ENCODE measurements at places on chromosomes 5 and 9. TPM values are rescaled to one million over a fixed set of nuclear protein-coding genes. Genes with fewer than 3 reads are reported as not detected.
A peak's percentile ranks its signal among the peaks of the same experiment; 100 is the strongest.

Gene NCS1
- total RNA-seq, result 139 TPM

GRCh38 chr9:69115621-69116020, 58.5 kb upstream of the TJP2 start:
- no peak for DNase-seq

DNA sequence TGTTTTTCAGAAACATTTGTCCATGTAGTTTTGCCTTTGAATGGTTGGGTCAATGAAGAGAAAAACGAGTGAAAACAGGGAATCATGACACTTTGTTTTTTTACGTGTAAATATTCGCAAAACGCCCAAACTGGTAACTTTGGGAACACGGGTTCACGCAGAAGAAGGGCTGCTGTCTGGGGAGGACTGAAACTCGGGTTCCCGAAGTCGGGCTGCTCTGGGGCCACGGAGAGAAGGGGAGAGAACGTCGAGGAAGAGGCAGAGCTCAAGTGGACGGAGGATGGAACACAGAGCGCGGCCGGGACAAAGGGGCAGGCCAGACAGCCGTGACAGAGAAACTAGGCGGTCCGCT, 478 bp upstream of the SETD9 start:
- DNase-seq, result no peak

GRCh38 chr5:37668524-37669047, 171.3 kb downstream of the GDNF start:
- DNase-seq, result no peak

DNA sequence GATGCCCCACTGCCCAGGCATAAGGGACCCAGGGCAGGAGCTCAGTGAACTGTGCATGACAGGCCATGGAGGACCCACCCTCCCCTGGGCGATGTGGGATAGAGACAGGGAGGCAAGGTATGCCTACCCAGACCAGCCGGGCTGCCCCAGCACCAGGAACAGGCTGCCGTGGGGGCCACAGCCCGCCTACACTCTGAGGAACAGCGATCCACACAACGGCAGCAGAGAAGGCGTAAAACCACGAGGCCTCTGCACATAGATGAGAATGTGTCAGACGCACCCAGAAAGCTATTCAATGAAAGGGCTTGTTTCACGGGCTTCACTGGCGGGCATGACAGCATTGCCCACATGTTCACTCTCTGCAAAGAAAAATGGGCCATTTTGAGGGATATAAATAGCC, 49.5 kb downstream of the SEMA4D start:
- DNase-seq, result no peak

DNA sequence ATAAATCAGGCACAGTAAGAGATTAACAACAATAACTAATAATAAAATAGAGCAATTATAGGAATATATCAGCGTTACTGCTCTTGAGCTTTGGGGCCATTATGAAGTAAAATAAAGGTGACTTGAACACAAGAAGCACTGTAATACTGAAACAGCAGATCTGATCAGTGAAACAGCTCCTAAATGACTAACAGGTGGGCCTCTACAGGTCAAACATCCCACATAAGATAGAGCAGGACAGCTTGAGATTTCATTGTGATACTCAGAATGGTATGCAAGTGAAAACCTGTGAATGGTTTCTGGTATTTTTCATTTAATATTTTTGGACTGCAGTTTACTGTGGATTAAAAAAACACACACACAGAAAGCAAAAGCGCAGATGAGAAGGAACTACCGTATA, 24.0 kb upstream of the MAP3K1 start:
- DNase-seq, result no peak

DNA sequence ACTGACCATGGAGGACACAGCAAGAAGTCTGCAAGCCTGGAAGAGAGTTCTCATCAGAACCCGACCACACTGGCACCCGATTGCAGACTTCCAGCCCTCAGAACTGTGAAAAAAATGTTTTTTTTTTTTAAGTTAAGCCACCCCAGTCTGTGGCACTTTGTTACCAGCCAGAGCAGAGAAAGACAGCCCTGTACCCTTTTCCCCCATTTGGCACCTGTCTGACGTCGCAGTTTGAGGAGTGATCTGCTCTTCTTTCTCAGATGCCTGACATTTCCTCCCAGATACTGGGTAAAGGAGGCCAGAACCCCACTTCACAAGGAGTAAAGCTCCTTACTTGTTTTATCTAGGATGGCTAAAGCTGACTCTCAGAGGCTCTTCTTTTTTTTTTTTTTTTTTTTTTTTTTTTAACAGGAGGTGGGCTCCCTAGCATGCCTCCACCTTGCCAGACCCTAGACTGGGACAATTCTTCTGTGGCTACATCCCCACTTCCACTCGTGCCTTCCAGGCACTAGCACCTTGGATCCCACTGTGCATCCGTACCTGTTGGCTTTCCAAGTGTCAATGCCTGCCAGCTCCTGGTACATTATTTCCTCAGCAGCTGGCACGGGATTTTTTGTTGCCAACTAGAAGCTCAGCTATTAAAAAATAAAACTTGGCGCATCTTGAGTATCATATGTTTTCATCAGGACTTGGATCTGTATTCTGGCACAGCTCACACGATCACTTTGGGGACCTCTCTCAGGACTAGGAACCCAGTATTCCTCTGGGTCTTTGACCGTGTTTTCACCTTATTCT, 14.4 kb downstream of the CAMK4 start:
- DNase-seq, result no peak

- no peak for DNase-seq
Observed at GRCh38 chr9:86924206-86924605, 23.1 kb downstream of the GAS1 start.

Gene PTGES2
- 58.0 TPM for total RNA-seq

Gene MEIKIN
- total RNA-seq, result not detected

- peak; percentile 82 for DNase-seq
Observed at GRCh38 chr5:7391814-7392692, 3.9 kb upstream of the ADCY2 start.

DNA sequence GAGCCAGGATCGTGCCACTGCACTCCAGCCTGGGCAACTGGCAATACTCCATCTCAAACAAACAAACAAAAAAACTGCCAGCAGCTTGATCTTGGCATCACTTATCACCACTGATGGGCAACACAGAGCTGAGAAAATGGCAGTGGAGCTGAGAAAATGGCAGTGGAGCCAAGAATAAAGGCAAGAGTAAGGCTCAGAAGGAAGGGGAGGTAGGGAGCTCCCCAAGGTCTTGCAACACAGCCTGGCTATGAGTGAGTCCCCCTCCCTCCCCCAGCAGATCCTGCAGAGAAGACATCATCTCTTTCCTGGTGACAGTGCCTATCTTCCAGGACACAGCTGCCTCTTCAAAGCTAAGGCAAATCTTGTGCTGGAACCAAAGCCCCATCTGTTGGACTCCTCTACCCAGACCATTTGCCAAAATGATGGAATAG, 70.3 kb downstream of the UGCG start:
- no peak for DNase-seq

DNA sequence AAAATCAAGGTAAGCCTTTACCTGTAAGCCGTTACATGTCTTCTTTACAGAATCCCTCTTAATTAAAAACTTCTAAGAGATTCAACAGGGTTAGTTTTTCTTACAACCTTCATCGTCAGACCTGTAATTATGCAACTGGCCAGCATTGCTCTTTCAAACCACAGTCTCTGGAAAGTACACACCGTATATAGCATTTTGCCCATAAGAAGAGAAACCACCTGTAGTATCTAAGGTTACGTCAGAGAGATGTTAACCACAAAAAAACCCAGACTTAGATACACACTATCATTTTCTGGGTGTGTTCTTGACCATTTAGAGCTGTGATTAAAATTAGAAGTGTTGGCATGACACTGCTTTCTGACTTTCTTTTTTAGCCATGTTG, 140.0 kb downstream of the MUSK start:
- DNase-seq, result no peak

Gene ERCC6L2
- total RNA-seq, result 89.8 TPM

GRCh38 chr9:132418726-132419363, 8.8 kb downstream of the CFAP77 start:
- DNase-seq, result no peak

- DNase-seq, result no peak
Observed at GRCh38 chr5:171857489-171857876, 71.9 kb downstream of the SMIM23 start.

DNA sequence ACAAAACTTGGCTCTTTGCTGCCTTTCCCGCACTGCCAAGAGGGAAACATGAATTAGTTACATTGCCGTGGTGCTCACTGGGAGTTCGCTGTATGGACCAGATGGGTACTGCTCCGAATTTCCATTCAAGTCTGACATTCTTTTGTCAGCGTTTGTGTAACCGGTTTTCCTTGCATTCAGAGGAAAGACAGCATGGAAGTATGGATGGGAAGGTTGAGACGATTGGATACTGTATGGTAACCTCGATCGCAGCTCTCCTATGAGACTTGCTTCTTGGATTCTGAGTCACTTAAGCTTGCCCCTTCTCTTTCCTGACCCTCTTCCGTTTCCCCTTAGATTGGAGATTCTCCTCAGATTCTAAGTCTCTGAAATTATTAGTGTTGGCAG, 625 bp upstream of the UBLCP1 start:
- no peak for DNase-seq

Gene C5orf52
- not detected for total RNA-seq

- no peak for DNase-seq
Observed at GRCh38 chr9:127159949-127160610, 37.6 kb upstream of the ANGPTL2 start.

- DNase-seq, result peak; percentile 89
Observed at GRCh38 chr9:91186632-91187108, 175.0 kb downstream of the AUH start.

Gene MTX3
- total RNA-seq, result 15.0 TPM

DNA sequence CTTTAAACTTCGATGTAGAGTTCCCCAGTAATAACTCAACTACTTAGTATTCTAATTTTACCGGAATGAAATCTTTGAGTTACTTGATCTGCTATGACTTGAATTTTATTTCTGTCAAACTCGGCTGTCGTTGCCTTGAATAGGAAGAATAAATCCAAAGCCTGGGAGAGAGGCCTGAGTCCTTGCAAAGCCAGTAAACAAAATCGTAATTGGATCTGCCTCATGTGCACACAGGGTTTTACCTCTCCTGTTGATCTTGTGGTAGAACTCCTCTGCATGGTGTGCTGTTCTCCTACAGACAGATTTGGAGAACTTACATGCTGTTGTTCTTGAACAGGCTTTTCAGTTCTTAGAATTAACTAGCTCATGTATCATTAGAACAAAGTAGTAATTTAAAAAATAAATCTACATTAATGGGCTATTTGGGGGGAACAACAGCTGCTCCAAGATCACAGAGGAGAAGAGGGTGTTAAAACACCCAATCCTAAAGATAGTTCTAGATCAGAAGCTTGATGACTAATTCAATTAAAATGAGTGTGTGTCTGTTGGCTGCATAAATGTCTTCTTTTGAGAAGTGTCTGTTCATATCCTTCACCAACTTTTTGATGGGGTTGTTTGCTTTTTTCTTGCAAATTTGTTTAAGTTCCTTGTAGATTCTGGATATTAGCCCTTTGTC, 28.9 kb downstream of the HSPB3 start:
- peak; percentile 55 for DNase-seq

DNA sequence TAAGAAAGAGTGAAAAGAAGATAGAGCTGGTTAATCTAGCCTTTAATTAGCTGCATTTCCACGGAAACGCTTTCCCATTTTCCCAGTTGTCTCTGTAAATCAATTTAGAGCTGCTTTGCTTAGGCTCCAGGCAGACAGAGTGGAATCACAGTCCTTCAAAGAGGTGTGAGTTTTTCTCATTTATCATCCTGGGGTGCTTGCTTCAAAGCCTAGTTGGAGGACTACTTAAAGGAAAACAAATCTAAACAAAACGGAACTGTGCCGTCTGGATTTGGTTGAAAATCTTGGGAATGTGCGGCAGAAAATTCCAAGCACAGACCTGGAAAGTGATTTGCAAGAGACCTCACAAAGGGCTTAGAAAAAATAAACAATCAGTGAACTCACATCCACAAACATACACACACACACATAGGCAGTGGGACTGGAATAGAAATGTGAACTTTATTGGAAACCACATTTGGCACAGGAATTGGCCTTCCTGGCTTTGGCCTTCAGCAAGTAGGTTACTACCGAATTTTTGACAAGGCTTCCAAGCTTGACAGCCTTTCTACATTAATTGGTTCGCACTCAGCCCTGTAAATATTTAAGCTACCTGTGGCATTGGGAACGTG, 235.2 kb upstream of the SLC24A2 start:
- no peak for DNase-seq

DNA sequence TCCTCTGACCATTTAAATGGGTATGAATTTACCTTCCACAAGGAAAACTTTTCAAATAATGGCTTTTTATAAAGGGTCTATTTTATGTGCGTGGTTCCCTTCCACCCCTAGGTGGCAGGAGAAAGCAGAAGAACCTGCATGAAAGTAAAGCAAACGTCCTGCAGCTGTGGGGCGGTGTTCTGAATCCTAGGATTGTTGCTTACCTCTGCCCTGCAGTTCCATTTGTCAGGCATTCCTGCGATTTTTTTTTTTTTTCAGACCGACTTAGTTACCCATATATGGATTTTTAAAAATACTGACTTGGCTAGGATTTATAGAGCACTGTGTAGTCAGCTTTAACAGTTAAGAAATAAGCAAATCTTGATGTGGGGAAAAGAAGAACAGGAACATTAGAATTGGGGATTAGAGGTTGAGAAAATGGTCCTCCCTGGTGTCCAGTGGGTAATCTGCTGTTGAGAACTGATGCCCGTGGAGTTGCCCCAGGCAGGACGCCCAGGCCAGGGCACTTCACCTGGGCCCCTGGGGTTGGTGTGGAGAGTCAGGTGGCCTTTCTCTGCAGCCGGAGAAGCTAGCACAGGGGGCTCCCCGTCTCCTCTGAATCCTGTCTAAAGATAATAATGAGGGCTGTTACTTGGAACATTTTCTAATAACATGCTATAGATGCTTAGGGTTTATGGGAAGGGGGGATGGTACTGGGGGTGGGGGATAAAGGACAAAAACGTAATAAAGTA, 30.4 kb upstream of the LTC4S start:
- DNase-seq, result no peak

All from esophagus muscularis mucosa (tissue), 4 donors.